Hepatic stellate cell (primary cell): ENCODE measurements at places on chromosomes 7 and 10.
A peak's percentile ranks its signal among the peaks of the same experiment; 100 is the strongest.

GRCh38 chr7:3094701-3095445 lies 51.2 kb upstream of the CARD11 start:
- no peak for DNase-seq

- peak; percentile 47 for DNase-seq
Measured at GRCh38 chr7:141362580-141363435, 188.4 kb upstream of the AGK start.

- no peak for DNase-seq
Measured at GRCh38 chr10:133528296-133528844, 1.2 kb downstream of the CYP2E1 start.

GRCh38 chr10:114096864-114097263 lies 53.2 kb downstream of the ADRB1 start:
- DNase-seq, result no peak

DNA sequence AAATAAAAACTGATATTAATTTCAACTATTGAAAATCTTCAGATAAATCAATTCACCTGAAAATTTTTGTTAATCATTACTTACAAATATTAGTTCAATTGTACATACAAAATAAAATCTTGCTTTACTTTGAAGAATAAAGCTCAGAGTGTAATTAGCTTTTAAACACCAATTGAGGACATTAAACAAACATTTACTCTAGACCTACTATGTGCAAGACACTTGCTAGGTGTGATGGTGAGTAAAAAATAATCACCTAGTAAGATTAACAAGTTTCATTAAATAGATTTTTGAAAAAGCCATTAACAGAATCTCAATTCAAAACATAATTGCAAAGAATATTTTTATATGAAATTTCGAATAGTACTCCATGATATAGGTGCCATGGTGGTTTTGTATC lies 3.9 kb upstream of the MLLT10 start:
- no peak for DNase-seq

DNA sequence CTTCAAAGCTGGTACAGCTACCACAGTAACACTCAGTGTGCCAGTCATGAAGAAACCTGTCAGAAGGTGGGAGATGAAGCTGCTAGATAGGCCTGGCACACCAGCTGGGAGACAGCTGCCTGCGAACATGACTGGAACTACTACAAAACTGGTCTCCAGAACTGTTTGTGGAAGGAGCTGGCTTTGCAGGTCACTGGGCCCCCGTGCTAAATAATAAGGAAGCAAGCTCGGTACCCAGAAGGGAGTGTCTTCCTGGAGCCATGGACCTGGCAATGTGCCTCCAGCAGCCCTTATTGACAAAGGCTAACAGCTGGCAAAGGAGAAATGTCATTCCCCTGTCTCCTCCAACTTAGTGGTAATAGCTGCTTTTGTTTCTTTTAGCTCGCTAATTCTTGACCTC lies 1217.6 kb upstream of the LRRN3 start:
- no peak for DNase-seq

DNA sequence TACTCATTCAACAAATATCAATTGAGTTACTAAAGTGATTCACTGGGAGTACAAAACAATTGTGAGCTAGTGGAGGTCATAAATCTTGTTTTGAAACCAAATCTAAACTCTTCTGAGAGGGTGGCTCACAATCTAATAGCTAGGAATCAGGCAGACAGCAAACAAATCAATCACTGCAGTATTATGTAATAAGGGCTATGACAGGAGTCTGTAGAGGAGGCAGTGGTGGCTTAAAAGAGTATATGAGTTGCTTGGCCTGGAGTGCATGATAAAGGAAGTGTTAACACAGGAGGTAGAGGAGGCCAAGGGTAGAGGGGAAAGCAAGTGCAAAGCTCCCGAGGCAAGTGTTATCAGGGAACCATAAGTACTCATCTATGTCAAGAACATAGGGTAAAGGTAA lies 16.5 kb downstream of the MYPN start:
- no peak for DNase-seq

DNA sequence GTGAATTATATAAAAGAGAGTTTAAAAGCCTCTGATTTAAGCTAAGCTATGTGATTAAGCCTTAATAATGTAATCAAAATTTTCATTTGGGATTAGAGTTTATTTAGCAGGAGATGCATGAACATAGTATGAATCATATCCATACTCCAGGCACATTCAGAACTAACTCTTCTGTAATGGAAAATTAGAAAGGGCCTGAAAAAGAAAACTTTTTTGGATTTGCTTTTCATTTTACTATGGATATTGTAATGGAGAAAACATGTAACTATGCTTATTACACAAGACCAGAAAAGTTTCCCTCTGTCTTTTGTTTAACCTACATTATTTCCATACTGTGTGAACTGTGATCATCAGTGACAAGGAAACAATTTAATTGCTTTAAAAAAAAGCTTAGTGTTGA lies 22.0 kb downstream of the TES start:
- DNase-seq, result no peak

GRCh38 chr7:95104739-95105138 lies 197.3 kb downstream of the PPP1R9A start:
- DNase-seq, result no peak

DNA sequence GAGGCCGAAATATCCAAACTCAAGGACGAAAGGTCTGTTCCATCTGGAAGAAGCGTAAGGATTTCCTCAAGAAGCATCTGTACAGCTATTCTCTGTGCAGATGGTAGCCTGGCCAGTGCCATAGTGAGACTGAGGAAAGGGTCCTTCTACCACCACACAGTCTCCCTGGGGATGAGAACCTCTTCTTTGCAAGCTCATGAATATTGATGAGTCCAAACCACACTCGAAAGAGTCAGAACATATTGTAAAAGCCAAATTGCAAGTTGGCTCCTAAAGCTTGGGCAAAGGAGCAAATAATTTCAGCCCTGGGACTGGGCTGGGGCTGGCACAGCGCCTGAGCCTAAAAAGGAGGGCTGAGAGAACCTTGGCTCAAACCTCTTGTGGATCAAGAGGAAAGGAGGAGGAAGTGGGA lies 66.1 kb upstream of the PIP4K2A start:
- no peak for DNase-seq

DNA sequence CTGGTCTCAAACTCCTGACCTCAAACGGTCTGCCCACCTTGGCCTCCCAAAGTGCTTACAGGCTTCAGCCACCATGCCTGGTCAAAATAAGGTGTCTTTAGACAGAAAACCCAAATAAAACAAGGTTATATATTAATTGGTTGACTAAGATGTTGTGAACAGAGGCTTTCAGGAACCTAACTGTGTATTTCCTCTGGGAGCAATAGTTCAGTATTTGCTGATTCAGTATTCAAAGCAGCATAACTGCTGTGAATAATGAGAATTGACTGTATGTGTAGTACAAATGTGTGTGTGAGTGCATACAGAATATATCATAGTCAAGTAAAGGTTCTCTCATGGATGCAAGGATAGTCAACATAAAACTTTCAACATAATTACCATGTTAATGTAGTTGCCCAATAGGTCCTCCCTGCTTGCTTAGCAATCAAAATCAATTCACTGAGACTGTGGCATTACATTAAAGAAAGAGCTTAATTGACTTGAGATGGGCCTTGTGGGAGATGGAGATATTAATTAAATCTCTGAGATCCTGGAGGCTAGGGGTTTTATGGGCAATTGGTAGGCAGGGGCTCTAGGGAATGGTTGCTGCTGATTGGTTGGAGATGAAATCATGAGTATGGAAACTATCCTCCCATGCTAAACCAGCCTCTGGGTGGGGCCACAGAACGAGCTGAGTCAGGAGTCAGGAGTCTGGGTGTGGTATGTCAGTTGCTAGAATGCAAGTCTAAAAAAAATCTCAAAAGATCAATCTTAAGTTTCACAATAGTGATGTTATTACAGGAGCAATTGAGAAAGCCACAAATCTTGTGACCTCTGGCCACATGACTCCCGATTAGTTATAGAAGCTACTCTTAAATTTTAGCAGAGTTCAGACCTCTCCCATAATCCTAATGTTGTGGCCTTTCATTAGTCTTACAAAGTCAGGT lies 162.7 kb downstream of the AKR1D1 start:
- no peak for DNase-seq

DNA sequence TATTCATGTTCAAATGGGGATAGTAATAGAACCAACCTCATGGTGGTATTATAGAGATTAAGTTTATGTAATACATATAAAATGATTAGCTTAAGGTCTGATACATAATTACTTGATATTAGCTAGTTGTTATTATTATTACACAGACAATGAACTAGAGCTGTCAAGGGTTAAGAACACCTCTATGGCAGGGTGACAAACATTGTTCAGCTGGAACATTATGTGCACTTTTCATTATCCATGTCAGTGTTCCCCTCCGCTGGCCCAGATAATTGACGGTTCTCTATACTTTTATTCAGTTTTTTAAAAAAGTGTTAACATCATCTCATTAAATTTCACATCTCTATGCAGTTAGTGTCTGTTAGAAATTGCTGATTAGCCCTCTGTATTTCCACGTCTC lies 142.1 kb downstream of the CDK14 start:
- no peak for DNase-seq

GRCh38 chr10:1152386-1153250 lies 96.4 kb downstream of the WDR37 start:
- no peak for DNase-seq

GRCh38 chr10:52011118-52011517 lies 303.0 kb upstream of the DKK1 start:
- DNase-seq, result no peak

- no peak for DNase-seq
Measured at GRCh38 chr10:47114680-47115186, 185.3 kb upstream of the GDF10 start.

GRCh38 chr7:5225616-5226290 lies 35.7 kb downstream of the WIPI2 start:
- DNase-seq, result no peak

DNA sequence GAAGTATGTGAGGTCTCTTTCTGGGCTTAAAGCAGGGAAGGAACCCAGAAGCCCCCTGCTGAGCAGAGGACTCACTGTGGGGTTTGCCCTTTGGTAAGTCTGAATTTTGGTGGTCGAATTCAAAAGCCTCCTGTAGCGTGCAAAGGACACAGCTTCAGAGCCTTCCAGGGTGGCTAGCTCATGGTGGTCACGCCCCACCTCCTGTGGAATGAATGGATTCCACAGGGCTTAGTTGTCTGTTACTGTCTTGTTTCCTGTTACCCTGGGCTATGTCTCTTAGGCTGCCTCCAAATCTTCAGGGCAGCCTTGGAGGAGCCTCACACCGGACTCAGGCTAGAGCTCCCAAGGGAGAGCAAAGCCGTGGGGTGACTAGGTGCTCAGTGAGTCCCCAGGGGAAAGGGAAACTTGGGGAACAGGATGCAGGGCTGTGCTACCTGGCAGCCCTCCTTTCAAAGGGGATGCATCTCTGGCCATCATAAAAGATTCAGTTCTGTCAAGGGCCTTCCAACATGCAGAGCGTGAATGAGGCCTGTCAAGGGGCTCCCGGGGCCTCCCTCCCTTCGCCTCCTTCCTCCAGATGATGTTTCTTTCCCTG lies 211.7 kb downstream of the CCSER2 start:
- DNase-seq, result peak; percentile 95

DNA sequence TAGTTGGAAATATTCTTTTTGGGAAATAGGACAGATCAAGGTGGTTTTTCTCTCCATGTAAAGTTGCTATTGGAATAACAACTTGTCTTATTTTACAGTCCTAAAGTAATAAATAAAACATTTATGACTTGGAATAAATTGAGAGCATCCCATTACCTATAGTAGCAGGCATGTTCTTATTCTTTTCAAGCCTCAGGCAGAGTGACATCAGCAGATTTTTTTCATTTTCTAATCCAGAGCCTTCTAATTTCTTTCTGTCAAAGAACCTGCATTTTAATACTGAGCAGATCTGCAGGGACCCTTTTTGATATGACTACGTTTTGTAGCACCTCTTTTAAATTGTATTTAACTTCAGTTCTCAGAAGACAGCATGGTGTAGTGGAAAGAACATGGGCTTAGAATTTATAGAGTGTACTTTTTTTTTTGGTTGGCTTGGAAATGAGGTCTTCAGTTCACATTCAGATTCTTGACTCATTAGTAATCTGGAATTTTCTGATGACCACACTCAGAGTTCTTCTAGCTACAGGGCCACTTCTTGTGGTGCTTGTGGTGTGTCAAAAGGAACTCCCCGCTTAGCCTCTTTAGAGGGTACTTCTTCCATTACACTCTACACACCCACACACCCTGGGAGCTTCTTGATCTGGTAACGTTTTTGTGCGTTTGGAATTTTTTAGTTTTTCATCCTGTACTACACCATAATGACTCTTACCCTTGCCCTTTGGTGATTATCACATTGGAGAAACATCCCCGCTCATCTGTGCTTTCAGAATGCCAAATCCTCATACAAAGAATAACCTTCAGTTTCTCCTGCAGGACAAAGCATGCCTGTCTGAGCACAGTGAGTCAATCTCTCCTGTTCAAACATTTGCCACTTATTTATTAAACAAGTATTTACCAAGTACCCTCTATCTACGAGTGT lies 34.6 kb downstream of the AGK start:
- peak; percentile 63 for DNase-seq

DNA sequence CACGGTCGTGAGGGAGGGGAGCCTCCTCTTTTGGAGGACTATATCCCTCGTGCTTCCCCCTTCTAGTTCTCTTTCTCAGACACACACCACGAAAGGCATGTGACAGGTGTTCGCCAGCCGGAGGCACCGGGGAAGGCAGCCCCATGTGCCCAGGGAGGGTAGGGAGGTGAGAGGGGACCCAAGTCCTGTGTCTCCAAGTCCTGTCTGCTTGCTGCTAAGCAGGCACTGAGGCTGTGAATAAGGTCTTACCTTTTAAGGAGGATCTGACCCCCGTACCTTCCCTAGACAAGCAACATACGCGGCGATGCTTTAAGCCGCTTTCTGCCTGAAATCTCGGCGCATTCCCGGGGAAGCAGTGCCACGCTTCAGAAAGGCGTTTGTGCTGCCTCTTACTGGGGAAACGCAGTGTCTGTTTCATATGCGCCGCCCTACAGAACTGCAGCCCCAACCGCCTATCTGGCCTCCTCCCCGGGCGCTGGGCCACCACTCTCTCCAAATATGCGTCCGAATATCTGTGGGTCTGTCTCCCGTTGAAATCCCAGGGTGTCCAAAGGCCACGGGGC lies 770 bp downstream of the PLXNA4 start:
- DNase-seq, result peak; percentile 69

DNA sequence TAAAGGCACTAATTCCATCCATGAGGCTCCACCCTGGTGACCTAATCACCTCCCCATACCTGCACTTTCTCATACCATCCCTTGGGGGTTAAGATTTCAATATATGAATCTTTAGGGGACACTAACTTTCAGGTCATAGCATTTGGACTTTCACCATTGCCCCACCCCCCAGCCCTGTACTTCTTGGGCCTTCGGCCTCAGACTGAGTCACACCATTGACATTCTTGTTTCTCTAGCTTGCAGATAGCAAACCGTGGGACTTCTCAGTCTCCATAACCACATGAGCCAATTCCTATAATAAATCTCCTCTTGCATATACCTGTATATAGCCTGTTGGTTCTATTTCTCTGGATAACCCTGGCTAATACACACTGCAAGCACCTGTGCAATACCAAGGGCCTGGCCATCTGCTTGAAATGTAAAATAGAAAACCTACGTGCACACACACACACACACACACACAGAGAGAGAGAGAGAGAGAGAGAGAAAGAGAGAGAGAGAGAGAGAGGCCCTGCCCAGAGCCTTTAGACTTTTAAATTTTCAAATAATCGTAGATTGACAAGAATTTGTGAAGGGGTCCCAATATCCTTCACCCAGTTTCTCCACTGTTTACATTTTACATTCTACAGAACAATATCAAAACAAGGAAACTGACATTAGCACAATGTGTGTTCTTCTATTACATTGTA lies 25.3 kb downstream of the ANXA8 start:
- DNase-seq, result peak; percentile 81

- DNase-seq, result no peak
Measured at GRCh38 chr7:79293655-79294142, 159.8 kb downstream of the MAGI2 start.

GRCh38 chr10:60123668-60124067 lies 217.3 kb upstream of the CCDC6 start:
- no peak for DNase-seq
